ENCODE measurements at places on chromosomes 1 and 21. TPM values are rescaled to one million over a fixed set of nuclear protein-coding genes. Genes with fewer than 3 reads are reported as not detected.

- DNase-seq, result peak; percentile 10
Measured at GRCh38 chr1:88979054-88979748, 13.2 kb downstream of the KYAT3 start.

- DNase-seq, result no peak
Measured at GRCh38 chr1:68495532-68495931, 1.4 kb downstream of the DEPDC1 start.

DNA sequence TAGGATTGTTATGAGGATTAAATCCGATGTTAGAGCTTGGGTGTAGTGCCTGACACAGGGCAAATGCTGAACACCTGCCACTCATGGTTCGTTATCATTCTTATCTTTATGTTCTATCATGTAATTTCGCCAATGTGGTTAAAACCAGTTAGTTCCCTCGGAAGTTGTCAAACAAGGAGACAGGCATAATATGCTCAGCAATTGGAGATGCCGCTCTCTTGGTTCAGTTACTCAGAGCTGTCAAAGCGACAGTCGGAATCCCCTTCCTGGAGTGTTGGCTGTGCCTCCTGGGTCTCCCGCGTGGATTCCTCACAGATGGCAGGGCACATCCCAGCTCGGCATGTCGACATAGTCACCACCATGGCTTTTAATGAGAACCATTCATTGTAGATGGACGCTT, 192.2 kb downstream of the ROR1 start:
- DNase-seq, result no peak

DNA sequence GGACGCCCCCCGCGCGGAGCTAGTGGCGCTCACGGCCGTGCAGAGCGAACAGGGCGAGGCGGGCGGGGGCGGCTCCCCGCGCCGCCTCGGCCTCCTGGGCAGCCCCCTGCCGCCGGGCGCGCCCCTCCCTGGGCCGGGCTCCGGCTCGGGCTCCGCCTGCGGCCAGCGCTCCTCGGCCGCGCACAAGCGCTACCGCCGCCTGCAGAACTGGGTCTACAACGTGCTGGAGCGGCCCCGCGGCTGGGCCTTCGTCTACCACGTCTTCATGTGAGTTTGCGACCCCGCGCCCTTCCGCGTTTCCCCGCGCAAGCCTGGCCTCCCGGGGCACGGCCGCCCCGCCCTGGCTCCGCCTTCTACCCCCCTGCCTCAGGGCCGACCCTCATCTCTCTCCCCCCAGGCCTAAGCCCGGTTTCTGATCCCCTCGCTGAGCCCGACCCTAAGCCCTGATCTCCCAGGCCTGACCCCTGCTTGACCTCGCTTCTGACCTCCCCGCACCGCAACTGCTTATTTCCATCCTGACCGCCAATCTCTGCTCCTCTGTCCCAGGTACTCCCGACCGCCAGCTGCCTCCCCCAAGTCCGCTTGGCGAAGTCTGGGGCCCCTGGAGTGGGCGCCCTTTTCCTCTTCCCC, 669 bp downstream of the KCNQ4 start:
- DNase-seq, result no peak

The ACKR1 gene
- not detected for total RNA-seq

The TACSTD2 gene
- 13.3 TPM for total RNA-seq

- DNase-seq, result no peak
Measured at GRCh38 chr1:34176830-34177603, at the start of gene C1orf94. TSS of gene C1orf94 (plus strand) at chr1:34176907. CDS start at chr1:34177790, 883 bp downstream.

- peak; percentile 39 for DNase-seq
Measured at GRCh38 chr1:224253721-224254120, 70.7 kb downstream of the DEGS1 start.

DNA sequence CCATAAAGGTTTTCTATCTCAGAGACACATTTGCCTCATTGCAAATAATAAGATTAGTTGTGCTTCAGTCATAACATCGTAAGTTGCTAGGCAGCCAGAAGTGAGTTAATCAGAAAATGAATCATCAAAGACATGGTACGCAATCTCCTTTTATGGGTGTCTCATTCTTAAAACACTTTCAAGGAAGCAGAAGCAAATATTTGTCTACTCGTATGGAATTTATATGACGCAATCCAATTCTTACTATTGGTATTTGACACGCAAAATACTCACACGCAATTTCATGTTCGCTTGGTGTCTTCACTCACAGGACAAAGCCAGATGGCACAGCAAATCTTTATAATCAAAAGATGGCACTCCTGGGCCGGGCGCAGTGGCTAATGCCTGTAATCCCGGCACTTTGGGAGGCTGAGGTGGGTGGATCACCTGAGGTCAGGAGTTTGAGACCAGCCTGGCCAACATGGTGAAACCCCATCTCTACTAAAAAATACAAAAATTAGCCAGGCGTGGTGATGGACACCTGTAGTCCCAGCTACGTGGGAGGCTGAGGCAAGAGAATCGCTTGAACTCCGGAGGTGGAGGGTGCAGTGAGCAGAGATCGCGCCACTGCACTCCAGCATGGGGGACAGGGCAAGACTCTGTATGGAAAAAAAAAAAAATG, 56.4 kb downstream of the HLCS start:
- DNase-seq, result peak; percentile 98

- no peak for DNase-seq
Measured at GRCh38 chr1:150056407-150056806, 11.2 kb upstream of the VPS45 start.

The LCE1D gene
- total RNA-seq, result not detected

The SPRR1A gene
- total RNA-seq, result not detected

The KIF14 gene
- total RNA-seq, result 5.1 TPM

DNA sequence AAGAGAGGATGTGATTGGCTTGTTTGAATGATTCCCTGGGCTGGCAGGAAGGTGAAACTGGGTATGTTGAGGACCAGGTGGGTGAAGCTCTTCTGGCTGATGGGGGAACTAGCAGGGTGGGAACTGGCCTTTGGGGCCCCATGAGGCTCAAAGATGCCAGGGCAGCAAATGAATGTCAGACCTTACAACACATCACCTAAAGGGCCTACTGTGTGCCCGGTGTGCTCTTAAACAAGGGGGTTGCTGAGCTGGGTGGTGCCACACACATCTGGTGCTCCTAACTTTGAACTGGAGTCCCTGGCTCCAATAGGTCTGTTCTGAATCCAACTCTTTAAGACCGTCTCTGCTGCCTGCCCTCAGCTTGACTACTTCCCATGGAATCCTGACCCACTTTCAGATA, 21.3 kb upstream of the HTR1D start:
- DNase-seq, result no peak

The CYP4A11 gene
- not detected for total RNA-seq

DNA sequence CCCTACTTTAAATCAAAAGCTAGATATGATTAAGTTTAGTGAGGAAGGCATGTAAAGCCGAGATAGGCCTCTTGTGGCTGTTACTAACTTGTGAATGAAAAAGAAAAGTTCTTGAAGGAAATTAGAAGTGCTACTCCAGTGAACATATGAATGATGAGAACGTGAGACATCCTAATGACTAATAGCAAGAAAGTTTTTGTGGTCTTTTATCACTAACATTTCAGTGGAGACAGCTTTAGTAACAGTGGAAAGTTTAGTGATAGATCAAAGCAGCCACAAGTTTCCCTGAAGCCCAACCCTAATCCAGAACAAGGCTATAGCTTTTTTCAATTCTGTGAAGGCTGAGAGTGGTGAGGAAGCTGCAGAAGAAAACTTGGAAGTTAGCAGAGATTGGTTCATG, 73.6 kb upstream of the LRRC8B start:
- DNase-seq, result peak; percentile 33

DNA sequence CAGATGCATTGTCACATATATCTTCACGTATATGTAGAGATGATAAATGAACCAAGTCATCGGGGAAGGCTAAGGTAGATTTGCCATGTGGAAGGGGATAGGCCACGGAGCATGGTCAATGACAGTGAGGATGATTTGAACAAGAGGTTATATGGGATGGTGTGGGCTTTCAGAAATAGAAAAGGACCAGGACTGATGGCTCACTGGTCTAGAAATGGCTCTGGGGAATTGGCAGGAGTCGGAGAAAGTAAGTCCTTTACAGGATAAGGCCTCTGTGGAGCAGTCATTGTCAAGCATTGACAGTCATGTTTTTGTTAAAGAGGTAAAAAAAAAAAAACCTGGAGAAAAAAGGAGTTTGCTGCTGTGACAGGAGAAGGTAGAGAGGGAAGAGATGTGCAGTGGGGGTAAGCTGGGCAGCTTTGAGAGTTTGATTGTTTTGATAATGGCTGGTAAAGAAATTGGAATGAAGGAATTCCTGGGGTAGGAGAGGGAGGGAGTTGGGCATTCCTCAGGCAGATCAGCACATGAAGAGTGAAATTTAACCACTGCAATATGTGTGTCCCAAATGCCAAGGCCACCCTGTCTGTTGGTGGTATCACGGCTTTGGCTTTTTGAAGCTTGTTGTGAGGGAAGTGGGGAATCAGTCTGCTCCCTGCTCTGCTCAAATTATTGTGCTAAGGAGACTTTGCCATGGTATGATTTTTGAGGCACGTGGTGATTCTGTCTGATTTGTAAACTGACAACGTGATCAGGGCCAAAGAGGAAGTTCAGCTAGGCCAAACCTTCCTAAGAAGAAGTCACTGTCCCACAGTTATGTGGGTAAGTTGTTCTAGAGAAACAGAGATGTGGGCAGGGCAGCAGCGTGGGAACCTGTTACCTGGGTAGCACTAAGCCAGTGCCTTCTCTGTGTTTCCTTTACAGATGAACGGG, 26.0 kb downstream of the MACF1 start:
- peak; percentile 13 for DNase-seq

DNA sequence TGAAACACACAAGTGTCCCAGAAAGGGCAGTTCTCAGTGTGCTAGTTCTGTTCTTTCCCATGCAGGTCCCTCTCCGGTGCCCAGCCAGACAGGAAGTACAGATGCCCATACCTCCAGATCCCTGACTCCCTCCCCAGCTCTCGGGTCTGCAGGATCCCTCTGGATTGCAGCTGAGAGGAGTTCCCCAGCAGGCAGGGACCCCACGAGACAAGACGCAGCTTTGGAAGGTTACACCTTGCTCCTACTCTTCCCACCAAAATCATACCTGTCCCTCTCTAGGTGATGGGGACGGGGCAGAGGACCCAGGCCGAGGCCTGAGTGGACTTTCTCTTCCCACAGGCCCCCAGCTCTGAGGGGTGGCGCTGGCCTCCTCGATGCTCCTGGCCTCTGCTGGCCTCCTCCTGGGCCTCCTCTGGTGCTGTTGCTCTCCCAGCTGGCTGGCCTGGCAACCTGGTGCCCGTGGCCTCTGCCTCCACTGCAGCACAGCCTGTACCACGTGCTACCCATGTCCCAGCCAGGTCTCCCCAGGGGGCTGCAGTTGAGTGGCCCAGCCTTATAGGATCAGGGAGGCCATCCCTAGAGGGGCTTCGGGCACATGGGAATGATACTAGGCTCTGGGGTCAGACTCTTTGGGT, 9.4 kb downstream of the LDLRAD2 start:
- DNase-seq, result no peak

The ESRRG gene
- total RNA-seq, result not detected

GRCh38 chr1:170698301-170699275, 34.7 kb downstream of the PRRX1 start:
- DNase-seq, result no peak

The HRNR gene
- not detected for total RNA-seq

The RNF223 gene
- not detected for total RNA-seq

GRCh38 chr1:6249739-6250689, 6.0 kb downstream of the HES3 start:
- DNase-seq, result no peak

DNA sequence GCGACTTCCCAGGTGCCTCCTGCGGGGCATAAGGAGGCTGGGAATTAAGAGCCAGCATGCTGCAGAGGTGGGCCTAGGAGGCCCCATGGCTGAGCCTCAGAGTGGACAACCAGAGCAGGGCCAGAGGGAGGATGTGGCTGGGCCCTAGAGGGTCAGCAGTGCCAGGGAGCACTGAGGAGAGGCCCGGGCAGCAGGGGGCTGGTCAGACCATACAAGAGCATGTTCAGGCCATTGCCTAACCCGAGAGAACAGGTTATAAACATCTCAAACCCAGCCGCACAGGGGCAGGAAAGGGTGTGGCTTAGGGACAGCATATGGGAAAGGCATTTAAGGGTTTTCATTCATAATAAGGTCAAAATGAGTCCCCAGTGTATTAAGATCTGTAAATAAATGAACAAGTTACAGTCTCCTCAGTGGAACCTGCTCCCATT, 51.1 kb downstream of the IER5 start:
- DNase-seq, result peak; percentile 61

The MAP1LC3C gene
- total RNA-seq, result not detected

DNA sequence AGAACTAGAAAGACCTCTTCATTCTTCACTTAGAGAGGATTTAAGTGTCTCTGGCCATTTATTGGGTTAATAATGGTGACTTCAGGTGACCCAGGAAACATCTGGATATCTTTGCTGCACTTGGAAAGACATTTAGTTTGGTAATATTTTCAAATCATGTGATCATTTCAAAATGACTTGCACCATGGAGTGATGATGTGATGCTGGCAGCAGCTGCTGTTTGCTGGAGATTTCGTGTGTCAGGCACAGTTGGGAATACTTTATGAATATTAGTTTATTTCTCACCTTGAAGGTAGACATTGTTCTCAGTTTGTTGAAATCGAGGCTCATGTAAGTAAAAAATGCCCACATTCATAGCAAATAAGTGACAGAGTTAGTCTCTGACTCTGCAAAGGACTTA, 236.0 kb downstream of the DISC1 start:
- DNase-seq, result no peak

DNA sequence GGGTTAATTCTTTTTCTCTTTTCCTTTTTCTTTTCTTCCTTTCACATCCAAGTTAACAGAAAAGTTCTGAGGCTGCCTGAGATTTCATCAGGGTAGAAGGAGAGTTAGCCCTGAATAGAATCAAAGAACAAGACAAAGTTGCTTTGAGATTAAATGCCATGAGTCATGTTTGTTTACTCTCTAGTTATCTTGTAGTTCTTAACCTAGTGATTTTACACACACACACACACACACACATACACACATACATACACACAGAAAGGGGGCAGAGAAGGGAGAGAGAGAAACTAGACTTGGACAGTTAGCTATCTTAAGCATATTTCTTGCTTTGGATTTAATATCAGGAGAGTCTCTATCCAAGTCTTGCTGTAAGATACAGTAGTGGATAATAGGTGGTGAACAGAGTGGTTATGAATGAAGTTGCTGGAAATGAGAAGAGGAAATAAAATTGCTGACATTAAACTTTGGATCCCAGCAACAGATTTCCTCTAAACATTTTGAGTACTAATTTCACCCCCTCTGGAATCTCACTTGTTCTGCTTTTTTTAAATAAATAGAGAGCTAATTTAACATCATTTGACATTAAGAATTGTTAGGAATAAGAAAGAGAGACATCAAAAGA, 19.9 kb downstream of the PLA2G4A start:
- no peak for DNase-seq

DNA sequence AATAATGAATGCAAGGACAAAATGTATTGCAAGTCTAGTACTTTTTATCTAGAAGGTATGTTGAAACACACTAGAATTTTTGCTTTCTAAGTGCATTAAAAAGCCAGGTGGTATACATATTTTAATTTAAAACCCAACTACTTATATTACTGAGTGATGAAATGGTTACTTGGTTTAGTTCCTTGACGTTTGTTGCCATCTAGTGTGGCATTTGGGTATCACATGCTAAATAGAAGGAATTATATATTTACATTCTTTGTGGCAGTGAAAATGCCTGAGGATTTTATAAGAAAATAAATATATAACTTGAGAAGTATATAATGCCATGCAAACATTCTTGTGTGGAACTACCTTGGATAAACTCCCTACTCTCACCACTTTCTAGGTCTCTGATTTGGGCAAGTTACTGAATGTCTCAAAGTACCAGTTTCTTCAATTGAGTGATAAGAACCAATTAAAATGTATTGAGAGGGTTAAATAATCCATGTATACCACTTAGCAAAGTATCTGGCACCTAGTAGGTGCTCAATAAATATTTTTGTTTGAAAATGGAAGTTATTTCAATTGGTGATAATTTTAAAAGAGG, 69.6 kb downstream of the SDCCAG8 start:
- DNase-seq, result peak; percentile 56

The SPOCD1 gene
- total RNA-seq, result 36.6 TPM

All from HFFc6 (cell line).